ENCODE measurements at places on chromosomes 5 and 9.

GRCh38 chr5:20420991-20421595 is 433.1 kb upstream of the CDH18 start:
- no peak for DNase-seq

DNA sequence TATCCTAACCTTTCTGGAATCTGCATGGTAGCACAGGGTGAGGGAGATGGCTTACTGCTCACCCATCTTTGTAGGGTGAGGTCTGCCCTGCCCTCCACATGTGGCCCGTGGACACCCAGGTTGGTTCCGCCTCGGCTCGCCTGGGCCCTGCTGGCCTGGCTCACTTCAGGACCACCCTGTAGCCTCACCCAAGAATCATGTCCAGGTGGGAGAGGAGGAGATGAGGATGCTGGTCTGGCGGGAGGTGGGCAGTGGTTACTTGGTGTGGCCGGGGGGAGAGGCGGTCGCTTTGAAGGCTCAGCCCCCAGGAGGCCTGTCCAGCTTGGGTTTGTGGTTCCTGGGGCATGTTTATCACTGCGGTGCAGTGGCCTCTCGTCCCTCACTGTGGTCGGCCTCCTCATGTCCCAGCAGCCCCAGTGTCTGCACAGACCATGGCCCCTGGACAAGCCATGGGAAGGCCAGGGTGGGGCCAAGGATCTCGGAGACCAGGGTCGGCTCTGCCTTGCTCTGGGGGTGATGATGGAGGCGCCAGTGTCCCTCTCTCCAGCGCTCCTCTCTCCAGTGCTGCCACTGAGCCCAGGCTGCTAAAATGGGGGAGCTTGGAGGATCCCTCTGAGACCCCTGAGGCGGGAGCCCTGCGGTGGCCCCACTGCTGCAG is 4.6 kb downstream of the OBP2B start:
- no peak for DNase-seq

- no peak for DNase-seq
Observed at GRCh38 chr9:14079440-14079839, 234.5 kb downstream of the NFIB start.

DNA sequence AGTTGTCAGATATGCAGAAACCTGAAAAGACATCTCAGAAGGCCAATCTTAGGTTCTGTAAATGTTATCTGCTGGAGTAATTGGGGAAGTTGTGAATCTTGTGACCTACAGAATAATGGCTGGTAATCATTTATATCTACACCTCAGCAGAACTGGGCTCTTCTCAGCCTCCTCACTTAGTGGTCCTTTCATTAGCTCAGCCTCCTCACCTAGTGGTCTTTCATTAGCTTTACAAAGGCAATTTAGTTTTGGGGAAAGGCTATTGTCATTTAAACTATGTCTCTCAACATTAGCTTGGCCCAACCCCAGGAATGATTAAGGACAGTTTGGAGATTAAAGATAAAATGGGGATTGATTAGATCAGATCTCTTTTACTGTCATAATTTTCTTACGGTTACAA is 284.2 kb upstream of the SGCD start:
- DNase-seq, result no peak

DNA sequence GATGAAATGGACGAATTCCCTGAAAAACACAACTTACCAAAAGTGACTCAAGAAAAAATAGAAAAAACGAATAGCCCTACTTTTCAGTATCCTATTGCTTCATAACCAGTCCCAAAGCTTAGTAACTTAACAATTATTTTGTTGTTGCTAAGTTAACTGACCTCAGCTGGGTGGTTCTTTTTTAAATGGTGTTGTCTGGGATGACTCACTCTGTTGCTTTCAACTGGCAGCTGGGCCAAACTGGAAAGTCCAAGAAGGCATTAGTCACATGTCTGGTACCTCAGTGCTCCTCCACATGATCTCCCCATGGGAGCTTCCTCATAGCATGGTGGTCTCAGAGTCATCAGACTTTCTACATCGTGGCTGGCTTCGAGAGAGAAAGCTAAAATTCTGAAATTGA is 47.8 kb upstream of the ADAMTS2 start:
- DNase-seq, result no peak

GRCh38 chr9:130276955-130277354 is 11.4 kb downstream of the HMCN2 start:
- DNase-seq, result no peak

Data from activated CD4-positive, CD25-positive, alpha-beta regulatory T cell (primary cell).